ENCODE measurements at places on chromosomes 7 and 10.

DNA sequence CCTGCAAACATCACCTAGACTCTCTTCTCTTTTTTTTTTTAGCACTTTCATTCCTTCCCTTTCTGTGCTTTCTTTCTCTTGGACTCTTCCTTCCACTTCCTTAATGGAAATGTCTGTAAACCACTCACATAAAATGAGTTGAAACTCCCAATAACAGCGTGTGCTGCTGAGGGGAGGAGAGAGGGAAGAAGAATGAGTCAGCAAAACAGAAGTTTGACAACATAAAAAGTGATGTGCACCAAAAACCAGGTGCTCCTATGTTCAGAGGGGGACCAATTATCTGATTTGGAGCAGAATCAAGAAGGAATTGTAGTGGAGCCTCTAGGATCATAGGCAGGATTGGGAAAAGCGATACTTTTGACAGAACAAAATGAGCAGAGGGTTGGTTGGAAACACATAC, 712.1 kb upstream of the IGFBP3 start:
- no peak for DNase-seq

- DNase-seq = no peak
These were observed 159.8 kb downstream of the SH3PXD2A start for GRCh38 chr10:103695584-103696005.

DNA sequence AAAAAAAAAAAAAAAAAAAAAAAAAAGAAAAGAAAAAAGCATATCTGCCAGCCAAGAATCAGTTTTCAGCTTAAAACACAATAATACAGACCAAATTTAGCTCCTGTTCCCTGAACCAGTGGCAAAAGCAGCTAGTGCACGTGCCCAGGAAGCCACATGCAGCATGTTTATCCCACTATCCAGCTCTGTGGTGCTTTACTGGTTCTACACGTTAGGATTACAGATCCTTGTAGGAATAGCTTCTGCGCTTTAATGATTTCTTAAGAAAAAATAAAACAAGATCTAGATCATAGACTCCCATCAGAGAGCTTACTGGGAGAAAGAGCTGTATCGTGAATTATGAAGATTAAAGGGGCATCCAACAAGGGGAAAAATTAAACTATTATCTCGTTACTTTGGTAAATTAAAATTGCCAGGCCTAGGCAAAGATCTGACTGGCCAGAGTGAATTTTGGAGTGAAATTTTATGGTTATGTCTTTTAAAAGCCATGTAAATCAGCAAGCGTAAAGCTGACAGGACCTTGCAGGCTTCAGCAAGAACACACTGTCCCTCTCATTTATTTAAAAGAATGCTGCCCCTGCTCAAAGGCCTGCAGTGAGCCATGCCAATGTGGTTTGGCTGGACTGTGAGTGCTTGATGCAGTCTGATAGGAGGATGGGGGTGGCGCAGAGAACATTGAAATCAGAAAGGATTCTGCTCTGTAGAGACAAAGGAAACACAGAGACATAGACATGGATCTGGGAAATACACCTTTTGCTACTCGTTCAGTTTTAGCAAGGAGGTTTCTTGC, 177.3 kb upstream of the PHYHIPL start:
- DNase-seq = no peak

- no peak for DNase-seq
These were observed 13.2 kb downstream of the PCLO start for GRCh38 chr7:83149466-83149865.

- DNase-seq = no peak
These were observed 58.7 kb downstream of the ZRANB1 start for GRCh38 chr10:125000366-125001312.

DNA sequence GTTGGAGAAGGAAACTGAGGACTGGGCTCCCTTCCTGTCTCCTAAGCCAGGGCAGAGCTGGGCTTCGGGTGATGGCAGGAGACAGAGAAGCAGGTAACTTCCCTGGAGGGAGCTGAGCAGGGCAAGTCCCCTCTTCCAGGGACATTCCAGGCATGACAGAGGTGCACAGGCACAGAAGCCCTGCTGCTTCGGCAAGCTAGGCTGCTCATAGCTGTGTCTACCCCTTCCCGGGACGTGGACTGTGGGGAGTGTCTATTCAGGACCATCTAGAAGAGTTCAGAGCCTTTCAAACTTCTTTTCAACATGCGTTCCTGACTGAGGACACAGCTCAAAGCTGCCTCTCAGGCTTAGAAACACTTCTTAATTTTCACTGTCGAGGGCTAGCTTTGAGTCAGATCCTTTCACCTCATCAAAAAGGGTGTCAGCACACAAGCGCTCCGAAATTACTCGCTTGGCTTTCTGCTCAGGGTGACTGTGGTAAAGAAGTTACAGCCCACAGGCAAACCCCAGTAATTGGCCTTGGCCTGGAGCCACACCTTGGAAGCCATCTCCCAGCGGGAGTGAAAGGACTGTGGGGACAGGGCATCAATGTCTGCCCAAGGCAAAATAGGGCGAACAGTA, 63.7 kb upstream of the STEAP1B start:
- DNase-seq = no peak

GRCh38 chr10:79098596-79099015, 29.8 kb downstream of the ZMIZ1 start:
- no peak for DNase-seq

DNA sequence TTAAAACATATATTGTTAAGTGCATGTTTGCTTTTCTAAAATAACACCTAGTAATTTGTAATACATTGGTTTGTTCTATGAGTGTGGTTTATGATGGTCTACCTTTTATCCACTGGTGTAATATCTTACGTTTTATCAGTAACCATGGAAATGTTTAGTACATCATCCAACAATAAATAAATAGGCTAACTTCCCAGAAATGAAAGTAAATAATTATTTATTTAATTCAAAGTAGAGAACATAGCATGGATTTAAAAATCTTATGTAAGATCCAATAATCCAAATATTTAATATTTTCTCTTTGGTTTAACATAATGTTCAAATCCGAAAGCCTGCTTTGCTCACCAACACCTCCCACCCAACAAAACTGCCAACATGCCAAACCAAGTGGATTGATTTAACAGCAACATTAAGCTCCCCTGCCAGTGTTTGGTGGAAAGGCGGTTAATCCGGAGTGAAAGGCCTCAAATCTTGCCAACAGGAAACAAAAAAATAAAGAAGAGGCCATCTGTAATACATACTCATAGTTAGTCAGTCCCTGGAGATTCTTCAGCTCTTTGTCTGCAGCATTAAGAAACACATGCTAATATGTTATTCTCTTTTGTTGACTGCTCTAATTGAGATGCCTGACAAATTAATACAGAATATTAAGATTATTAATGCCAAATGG, 897.8 kb downstream of the CNTNAP2 start:
- no peak for DNase-seq

- DNase-seq = no peak
These were observed 67.5 kb downstream of the LRMDA start for GRCh38 chr10:75498884-75499350.

GRCh38 chr7:128019288-128019687, 11.9 kb downstream of the LRRC4 start:
- DNase-seq = no peak

GRCh38 chr7:105112440-105113418, 98.7 kb downstream of the KMT2E start:
- DNase-seq = no peak

DNA sequence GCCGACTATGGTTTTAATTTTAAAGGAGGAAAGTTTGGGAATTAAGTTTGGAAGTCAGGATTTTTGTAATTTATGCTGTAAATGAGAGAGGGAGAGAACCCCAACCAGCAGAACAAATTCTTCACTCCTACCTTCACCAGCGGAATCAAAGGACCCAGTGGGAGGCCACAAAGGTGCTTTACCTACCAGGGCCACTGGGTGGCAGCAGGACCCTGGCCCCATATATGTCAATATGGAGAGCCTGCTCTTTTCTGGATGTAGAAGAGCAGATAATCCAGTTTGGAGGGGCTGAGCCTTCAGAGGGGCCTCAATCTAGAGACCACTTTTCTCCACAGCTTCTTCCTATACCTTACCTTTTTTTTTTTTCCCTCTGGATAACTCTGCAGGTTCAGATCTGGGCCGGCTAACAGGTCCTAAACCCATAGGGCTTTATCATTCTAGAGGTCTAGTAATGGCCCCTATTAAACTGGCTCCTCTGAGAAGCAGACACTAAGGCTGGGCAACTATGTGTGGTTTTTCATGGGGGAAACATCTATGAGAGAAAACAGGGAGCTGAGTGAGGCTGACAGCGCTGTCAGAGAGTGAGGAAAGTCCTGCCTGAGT, 8.5 kb upstream of the SCD start:
- DNase-seq = peak; percentile 80

- peak; percentile 59 for DNase-seq
These were observed 14.7 kb upstream of the NXPH1 start for GRCh38 chr7:8418629-8419245.

GRCh38 chr10:3709456-3710060, 75.5 kb downstream of the KLF6 start:
- no peak for DNase-seq

- no peak for DNase-seq
These were observed 103.8 kb downstream of the ARMH3 start for GRCh38 chr10:101952191-101952590.

- DNase-seq = peak; percentile 19
These were observed 36.6 kb downstream of the ATRNL1 start for GRCh38 chr10:115129752-115130151.

DNA sequence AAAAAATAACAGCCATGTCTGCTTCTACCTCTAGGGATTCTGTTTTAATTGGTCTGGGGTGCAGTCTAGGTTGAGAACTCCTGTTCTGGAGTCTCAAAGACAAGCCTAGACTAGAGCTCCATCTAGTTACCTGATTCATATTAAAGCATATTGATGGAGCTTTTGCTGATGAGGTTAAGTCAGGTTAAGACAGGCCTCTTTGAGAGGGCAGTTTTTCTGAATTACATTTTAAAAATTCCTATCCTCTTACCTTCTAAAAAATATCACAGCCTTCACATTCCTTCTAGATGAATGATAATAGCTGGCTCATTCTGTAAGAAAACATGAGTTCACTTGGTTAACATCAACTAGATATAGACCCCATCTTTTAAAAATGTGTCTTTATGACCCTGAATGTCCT, 28.9 kb downstream of the MGAM start:
- no peak for DNase-seq

DNA sequence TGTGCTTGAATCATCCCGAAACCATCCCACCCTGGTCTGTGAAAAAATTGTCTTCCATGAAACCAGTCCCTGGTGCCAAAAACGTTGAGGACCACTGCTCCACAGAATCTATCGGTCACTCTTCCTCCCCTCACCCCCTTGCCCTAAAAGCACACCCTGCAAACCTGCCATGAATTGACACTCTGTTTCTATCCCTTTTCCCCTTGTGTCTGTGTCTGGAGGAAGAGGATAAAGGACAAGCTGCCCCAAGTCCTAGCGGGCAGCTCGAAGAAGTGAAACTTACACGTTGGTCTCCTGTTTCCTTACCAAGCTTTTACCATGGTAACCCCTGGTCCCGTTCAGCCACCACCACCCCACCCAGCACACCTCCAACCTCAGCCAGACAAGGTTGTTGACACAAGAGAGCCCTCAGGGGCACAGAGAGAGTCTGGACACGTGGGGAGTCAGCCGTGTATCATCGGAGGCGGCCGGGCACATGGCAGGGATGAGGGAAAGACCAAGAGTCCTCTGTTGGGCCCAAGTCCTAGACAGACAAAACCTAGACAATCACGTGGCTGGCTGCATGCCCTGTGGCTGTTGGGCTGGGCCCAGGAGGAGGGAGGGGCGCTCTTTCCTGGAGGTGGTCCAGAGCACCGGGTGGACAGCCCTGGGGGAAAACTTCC, 784 bp upstream of the SERPINE1 start:
- peak; percentile 19 for DNase-seq

DNA sequence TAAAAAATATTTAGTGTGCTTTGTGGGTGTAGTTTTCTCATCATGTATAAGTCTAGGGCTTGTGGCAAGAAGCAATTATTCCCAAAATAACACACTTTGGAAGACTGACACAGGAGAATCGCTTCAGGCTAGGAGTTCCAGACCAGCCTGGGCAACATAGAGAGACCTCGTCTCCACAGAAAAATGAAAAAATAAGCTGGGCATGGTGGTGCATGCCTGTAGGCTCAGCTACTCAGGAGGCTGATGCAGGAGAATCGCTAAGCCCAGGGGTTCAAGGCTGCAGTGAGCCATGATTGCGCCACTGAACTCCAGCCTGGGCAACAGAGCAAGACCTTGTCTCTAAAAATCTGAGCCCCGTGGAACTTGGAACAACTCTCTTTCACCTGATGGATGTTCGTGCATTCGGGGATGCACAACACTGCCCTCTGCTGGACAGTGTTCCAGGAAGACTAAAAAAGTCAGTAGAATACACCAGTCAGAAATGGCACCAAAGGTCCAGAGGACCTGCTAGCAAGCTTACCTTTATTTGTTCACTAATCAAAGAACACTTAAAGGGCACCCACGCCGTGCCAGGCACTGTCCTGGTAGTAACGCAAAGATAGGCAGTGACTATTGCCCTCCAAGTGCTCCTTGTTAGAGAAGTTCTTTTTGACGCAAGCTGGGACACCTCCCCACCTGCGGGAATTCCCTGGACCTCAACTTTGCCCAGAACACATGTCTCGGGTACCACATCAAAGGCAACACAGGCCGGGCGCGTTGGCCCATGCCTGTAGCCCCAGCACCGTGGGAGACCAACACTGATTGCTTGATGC, 81.9 kb upstream of the CALN1 start:
- peak; percentile 40 for DNase-seq

- DNase-seq = no peak
These were observed 131.6 kb upstream of the AHR start for GRCh38 chr7:17166824-17167379.

GRCh38 chr7:83677180-83677866, 28.4 kb upstream of the SEMA3E start:
- DNase-seq = no peak

GRCh38 chr7:46197785-46198540, 276.9 kb upstream of the IGFBP3 start:
- no peak for DNase-seq

DNA sequence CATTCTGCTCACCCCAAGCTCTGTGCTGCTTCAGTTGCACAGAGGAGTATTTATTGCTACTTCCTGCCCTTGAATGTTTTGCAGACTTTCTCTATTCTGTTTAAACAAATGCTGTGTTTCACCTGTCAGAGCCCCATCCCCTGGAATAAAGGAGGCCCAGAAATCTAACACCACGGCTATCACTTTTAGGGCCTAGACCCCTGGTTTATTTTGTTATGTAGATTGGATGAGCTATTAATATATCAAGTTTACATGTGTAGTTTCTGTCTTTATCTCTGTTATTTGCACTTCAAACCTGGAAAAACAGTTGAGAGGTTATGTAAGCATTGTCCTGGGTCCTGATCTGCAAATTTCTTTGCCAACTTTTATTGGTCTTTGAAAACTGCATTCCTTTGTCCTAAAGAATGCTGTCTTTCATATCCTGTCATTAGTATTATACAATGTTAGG, 630.1 kb downstream of the PARD3 start:
- no peak for DNase-seq

GRCh38 chr10:86959737-86960002, 1.3 kb downstream of the SNCG start:
- no peak for DNase-seq

GRCh38 chr10:70212879-70213278, 20.4 kb downstream of the PPA1 start:
- DNase-seq = no peak

GRCh38 chr10:29127037-29127700, 161.7 kb upstream of the LYZL1 start:
- DNase-seq = no peak

GRCh38 chr10:11604865-11605650, 6.4 kb downstream of the USP6NL start:
- no peak for DNase-seq

- no peak for DNase-seq
These were observed 52.3 kb downstream of the CCDC71L start for GRCh38 chr7:106608661-106609060.
